ENCODE measurements at places on chromosomes 12 and 14. TPM values are rescaled to one million over a fixed set of nuclear protein-coding genes. Genes with fewer than 3 reads are reported as not detected.

Gene PTGER2
- total RNA-seq: 44.7 TPM

Gene HOXC5
- not detected for total RNA-seq

Gene PRICKLE1
- 35.8 TPM for total RNA-seq

Gene BCL11B
- 12.0 TPM for total RNA-seq

Gene RD3L
- not detected for total RNA-seq

Gene RAN
- 423 TPM for total RNA-seq

DNA sequence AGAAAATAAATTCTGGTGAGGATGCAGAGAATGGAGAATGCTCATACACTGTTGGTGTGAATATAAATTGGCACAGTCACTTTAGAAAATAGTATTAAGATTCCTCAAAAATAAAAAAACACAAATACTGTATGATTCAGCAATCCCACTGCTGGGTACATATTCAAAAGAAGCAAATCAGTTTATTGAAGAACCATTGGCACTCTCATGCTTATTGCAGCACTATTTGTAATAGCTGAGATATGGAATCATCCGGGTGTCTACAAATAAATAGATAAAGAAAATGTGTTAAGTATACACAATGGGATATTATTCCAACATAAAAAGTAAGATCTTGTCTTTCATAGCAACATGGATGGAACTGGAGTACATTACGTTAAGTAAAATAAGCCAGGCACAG is 579.4 kb upstream of the SEL1L start:
- no peak for DNase-seq

GRCh38 chr14:73757876-73758391 is 43.8 kb upstream of the PNMA1 start:
- DNase-seq: peak; percentile 80

- DNase-seq: no peak
Measured at GRCh38 chr12:52284562-52285171, 6.7 kb downstream of the KRT81 start.

GRCh38 chr12:102918840-102919239 is 1.8 kb upstream of the PAH start:
- DNase-seq: no peak

DNA sequence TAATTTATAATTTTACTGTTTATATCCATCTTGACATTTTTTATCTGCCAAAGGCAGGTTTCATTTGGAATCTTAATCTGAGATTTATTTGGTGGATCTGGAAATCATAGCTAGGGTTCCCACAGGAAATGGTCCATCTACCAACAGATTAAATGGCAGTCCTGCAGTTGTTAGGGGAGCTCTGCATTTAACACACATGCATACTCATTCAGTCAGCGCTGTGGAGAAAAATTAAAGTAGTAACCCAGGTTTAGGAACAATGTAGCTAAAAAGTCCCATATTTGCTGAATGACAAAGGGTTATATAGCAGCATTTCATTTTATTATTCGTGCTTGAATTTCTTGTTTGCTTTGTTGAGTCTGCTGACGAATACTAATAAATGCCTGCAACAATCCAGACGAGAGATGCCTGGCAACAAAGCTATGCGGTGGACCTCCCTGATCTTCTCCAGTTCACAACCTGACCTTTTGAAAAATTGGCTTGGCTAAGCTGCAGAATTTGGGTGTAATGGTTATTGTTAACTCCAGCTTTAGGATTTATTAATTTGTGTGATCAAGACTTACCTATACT is 59.8 kb downstream of the MIPOL1 start:
- DNase-seq: no peak

GRCh38 chr12:80709811-80710726 is 2.6 kb downstream of the MYF6 start:
- DNase-seq: no peak

DNA sequence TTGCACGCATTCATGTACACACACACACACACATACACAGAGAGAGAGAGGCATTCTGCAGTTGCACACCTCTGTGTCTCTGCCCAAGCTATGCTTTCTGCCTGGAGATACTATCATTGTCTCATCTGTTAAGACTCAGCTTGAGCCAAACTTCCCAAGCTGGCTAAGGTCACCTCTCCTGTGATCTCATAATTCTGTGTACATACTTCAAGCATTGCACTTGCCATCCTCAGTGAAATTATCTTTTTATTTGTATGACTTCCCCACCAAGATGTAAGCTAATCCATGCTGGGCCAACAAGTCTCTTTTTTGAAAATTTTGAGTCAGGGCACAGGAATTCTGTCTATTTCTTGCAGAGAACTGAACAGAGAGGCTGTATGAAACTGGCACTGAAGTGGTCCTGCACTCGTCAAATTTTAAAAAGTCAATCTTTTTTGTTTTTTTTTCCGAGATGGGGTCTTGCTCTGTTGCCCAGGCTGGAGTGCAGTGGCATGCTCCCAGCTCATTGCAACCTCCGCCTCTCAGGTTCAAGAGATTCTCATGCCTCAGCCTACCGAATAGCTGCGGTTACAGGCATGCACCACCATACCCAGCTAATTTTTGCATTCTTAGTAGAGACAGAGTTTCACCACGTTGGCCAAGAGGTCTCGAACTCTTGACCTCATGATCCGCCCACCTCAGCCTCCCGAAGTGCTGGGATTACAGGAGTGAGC is 44.3 kb downstream of the TMTC1 start:
- DNase-seq: no peak

- no peak for DNase-seq
Measured at GRCh38 chr14:104030958-104031357, 54.5 kb upstream of the ASPG start.

- DNase-seq: no peak
Measured at GRCh38 chr14:97315790-97316189, 518.6 kb downstream of the VRK1 start.

DNA sequence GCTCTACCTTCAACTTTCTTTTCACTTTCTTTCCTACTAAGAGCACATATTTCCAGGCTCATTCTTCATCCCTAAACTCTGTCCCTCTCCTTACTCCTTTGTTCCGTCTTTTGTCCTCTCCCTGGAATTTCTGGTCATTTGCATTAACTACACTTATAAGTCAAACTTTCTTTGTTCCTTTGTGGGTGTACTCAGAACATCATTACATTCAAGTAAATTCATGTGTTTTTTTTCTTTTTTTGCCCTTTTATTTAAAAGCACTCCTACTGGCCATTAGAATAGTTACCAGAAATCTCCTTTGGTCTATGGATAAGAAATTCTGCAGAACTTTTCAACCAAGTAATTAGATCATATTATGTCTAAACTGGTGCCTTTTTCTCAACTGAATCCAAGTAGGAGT is 802.6 kb downstream of the DIO2 start:
- no peak for DNase-seq

- peak; percentile 84 for DNase-seq
Measured at GRCh38 chr12:2501464-2502191, 293.1 kb upstream of the FKBP4 start.

GRCh38 chr14:61297581-61297980 is 16.4 kb upstream of the TMEM30B start:
- no peak for DNase-seq

DNA sequence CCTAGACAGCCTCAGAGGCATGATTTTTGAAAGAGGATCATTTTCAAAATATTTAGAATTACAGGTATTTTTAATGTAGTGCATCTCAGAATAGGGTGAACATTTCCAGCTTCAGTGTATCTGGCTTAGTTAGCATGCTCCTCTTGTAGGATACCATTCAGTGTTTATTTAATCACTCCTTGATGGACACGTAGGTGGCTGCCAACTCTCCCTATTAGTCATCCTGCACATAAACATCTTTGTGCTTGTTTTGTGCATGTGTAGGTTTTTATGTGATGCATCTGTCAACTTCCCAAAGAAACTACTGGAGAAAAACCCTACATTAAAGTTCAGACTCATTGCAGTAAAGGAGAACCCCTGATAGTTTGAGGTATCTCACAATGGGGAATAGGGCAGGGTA is 52.5 kb upstream of the RBM19 start:
- no peak for DNase-seq

DNA sequence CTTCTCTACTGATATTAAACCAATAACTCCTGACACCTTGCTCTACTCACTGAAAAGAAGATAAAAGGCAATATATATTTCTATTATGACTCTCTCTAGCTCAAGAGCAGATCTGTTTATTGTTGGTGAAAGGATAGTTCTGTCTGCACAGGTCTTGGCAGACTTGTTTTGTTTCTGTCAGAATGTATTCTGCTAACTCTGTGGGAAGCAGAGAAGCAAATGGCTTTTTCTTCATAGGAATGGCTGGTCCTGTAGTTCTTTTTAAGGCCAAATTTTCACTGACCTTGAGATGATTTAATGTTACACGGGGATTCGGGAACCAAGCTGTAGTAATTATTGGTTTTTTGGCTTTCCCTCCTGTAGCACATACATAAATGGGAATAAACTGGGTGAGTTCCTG is 512.1 kb downstream of the DIO2 start:
- DNase-seq: no peak

- DNase-seq: no peak
Measured at GRCh38 chr14:54808326-54809161, 94.1 kb downstream of the GCH1 start.

- DNase-seq: no peak
Measured at GRCh38 chr14:61668282-61668681, 27.0 kb upstream of the HIF1A start.

Data from spleen (tissue), 13 donors.